NCI-H1048 (cell line): ENCODE measurements at places on chromosomes 11 and 22.

DNA sequence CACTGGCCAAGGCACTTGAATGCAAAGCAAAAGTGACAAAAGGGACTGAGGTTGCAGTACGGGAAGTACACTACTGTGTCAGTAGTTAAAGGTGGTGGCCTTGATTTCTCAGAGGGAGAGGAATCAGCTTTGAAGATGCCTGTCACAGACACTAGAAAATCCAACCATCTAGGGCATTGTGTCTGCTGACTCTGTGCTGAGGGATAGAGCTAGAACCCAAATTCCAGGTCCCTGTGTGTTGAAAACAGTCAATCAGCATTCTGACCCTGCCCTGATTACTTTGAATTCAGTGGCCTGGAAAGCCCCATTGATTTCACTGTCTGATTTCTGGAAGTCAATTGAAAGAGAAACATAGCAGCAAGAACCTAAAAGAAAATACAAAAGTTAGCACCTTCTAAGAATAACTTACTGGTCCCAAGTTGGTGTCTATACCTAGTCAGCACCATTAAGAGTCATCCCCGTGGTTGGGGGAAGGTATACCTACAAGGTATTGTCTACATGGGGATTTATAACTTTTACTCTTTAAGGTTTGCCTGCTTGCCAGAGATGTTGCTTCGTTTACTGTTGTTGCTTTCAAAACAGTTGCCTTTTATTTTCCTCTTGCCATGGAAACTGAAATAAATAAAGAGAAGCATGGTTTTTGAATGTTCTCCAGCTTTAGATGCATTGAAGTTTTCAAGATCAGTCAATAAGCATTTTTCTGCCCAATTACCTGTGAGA lies 97.3 kb downstream of the PDHX start:
- no peak for DNase-seq

DNA sequence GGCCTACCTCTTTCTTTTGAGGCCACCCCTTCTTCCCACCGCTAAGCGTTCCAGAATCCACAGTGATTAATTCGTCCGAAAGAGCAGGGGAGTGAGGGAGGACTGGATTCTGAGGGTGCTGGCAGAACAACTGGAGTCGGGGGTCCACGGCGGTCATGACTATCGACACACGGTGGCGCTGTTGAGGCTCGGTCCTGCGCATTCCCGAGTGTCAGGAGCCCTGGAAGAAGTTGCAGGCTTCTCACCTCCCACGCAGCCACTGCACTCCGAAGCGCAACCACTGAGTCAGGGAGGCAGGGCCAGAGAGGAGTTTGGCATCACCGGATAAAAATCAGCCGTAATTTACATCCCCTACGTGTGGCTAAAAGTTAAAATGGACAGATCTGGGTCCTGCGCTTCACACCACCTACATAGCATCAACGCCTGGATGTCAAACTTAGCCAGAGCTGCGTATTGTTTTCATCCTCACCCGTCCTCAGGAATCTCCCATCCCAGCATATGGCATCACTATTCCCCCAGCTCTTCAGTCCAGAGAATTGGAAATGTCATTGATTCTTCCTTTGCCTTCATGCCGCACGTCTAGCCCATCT lies 10.7 kb upstream of the CTSF start:
- DNase-seq: no peak

- DNase-seq: no peak
These were observed 27.9 kb downstream of the YPEL1 start for GRCh38 chr22:21707677-21708076.

- DNase-seq: no peak
These were observed 25.3 kb downstream of the SCN3B start for GRCh38 chr11:123628936-123629683.

GRCh38 chr22:20160041-20160440 lies 9.2 kb upstream of the CCDC188 start:
- no peak for DNase-seq

- no peak for DNase-seq
These were observed 3.5 kb downstream of the BAIAP2L2 start for GRCh38 chr22:38106814-38107578.

GRCh38 chr11:85889108-85889507 lies 33.9 kb downstream of the CCDC83 start:
- no peak for DNase-seq

DNA sequence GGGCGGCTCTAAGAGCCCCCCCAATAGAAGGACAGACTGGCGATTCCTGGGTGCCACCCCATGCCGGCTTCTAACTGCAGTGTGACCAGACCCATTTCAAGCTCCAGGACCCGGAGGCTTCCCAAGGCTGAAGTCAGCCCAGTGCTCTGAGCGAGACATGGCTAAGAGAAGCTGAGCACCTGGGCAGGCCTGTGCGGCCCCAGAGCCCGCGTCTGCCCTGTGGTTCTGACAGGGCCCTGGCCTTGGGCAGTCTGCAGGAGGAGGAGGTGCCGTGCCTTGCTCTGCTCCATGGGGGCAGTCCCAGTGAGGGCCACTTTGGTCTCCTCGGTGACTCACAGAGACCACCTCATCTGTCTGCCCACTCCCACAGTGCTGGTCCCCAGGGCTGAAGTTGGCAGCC lies 1314.2 kb downstream of the BRD1 start:
- DNase-seq: no peak

GRCh38 chr11:78845496-78845895 lies 270.8 kb upstream of the NARS2 start:
- DNase-seq: no peak

GRCh38 chr11:78657968-78658839 lies 83.5 kb upstream of the NARS2 start:
- no peak for DNase-seq

DNA sequence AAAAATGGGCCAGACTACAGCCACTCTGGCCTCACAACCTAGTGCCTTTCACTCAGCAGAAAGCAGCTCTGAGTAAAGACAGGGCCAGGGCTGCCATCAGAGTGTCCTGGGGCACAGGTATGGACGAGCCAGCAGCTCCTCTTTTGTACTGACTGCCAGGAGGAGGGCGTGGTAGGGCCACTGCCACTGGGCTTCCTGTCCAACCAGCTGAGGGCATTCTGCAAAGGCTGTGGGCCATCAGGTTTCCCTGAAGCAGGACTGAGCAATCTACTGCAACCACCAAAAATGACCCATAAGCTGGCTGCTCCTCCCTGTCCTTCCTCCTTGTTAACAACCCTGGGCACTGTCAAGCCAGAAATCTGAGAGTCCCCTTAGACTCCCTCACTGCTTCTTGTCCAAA lies 33.1 kb downstream of the ASCC2 start:
- no peak for DNase-seq

DNA sequence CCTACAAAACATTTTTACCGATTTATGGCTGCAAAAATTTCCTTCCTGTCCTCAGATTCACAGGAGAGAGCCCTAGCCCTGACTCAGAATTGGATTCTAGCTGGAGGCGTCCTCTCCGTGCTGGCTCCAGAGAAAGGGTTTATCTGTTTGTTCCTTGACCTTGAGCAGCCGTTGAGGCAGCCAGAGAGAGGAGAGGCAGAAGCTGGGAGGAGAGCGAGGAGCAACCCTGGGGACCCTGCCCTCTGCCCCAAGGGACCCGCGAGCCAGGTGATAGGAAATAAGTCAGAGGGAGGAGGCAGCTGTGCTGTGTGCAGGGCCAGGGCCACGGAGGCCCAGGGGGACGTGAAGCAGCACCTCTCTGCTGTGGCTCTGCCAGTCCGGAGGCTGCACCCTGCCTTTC lies 75.6 kb downstream of the IGLL1 start:
- DNase-seq: no peak

GRCh38 chr22:23537416-23537815 lies 42.7 kb downstream of the IGLL1 start:
- no peak for DNase-seq

- no peak for DNase-seq
These were observed 39.7 kb downstream of the CTSC start for GRCh38 chr11:88297863-88298262.
